Endothelial cell of umbilical vein (primary cell): ENCODE measurements at places on chromosomes 2 and 18.
A peak's percentile ranks its signal among the peaks of the same experiment; 100 is the strongest.

GRCh38 chr2:120344214-120344975 lies 1.5 kb upstream of the INHBB start:
- H3K4me1 ChIP-seq: no peaks in the 10 kb centered on the region
- no peaks in the 10 kb centered on the region for H3K36me3 ChIP-seq
- peaks cover 71% of the 10 kb centered on the region for H3K27me3 ChIP-seq
- no peak for DNase-seq

GRCh38 chr2:186592137-186592875 lies 2.5 kb downstream of the ITGAV start:
- peak; percentile 28 for DNase-seq
- H3K36me3 ChIP-seq: no peaks in the 10 kb centered on the region
- H3K4me1 ChIP-seq: peaks cover 37% of the 10 kb centered on the region
- no peaks in the 10 kb centered on the region for H3K27me3 ChIP-seq

DNA sequence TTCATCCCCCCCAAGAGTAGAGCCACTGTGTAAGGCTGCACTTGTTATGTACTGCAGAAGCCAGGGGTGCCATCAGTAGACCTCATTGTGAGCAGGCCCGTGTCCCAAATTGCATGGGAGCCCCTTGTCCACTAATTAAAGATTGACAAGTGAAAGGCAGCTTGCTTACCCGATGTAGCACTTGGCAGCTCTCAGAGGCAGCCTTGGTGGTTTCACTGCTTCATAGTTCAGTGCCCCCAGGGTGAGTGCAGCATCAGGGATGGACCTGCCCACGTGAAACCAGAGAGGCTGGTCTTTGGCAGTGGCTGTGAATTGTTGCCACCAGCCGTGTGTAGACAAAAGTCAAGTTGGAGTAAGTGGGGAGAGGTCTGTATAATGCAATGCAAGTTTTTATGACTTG lies 13.3 kb downstream of the TUBB6 start:
- H3K4me1 ChIP-seq: no peaks in the 10 kb centered on the region
- H3K27me3 ChIP-seq: no peaks in the 10 kb centered on the region
- no peak overlapping the region for H3K27ac ChIP-seq
- no peak overlapping the region for H3K4me3 ChIP-seq

DNA sequence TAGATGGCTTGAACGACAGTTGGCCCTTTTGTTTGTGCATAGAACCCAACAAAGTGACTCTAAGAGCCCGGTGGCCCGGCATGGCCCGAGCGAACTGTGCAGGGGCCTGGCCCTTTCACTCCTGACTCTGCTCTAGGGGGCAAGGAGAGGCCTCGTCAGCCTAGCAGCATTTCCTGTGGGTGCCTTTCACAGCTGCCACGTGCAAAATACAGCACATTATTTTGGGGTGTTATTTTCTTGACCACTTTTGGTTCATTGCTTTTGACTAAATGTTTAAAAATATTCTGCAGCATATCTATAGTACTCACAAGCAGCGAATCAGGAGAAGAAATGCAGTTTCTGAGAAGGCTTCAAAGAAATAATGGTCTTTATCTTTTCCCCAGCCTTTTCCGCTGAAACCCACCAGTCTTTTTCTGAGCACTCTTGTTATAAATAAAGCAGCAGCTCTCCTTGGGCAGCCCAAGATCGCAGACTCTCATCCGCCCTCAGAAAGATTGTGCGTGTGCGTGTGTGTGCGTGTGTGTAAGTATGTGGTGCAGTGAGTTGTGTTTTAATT lies 31.3 kb downstream of the DGKD start:
- H3K4me3 ChIP-seq: no peak overlapping the region
- H3K27me3 ChIP-seq: no peaks in the 10 kb centered on the region
- no peak overlapping the region for H3K27ac ChIP-seq
- H3K36me3 ChIP-seq: no peaks in the 10 kb centered on the region
- H3K4me1 ChIP-seq: peaks cover 6% of the 10 kb centered on the region

DNA sequence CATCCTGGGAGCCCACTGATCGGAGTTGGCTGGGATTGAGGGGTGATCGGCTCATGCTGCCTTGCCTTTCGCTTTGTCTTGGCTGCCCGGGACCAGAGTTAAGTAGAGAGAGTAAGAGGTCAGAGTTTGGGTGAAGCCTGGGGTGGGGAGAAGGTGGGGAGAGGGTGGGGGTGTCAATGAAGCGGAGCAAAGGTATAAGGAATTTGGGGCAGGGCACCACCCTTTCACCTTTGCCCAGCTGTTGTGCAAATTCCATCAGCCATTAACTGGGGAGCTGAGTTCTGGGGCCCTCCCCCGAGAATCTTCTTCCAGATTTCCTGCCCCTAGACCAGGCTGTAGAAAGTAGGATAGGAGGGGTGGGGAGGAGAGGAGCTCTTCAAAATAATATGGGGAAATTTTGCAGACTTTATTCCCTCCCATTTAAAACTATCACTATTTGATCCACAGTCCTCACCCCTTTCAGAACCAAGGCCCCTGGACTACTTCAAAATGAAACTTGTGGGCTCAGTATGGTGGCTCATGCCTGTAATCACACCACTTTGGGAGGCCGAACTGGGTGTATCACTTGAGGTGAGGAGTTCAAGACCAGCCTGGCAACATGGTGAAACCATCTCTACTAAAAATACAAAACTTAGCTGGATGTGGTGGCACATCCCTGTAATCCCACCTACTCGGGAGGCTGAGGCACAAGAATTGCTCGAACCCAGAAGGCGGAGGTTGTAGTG lies at the start of gene SLC23A3:
SLC23A3 (minus strand) TSS at position 100 of the 725 bp plus-strand sequence; CDS start at position 55, 45 bp downstream.
- no peaks in the 10 kb centered on the region for H3K4me1 ChIP-seq
- no peak for DNase-seq
- H3K36me3 ChIP-seq: no peaks in the 10 kb centered on the region
- H3K27me3 ChIP-seq: no peaks in the 10 kb centered on the region

GRCh38 chr2:203909974-203910373 lies 26.6 kb upstream of the ICOS start:
- no peaks in the 10 kb centered on the region for H3K36me3 ChIP-seq
- H3K27ac ChIP-seq: no peak overlapping the region
- DNase-seq: no peak
- H3K4me1 ChIP-seq: peaks cover 8% of the 10 kb centered on the region
- H3K27me3 ChIP-seq: no peaks in the 10 kb centered on the region

DNA sequence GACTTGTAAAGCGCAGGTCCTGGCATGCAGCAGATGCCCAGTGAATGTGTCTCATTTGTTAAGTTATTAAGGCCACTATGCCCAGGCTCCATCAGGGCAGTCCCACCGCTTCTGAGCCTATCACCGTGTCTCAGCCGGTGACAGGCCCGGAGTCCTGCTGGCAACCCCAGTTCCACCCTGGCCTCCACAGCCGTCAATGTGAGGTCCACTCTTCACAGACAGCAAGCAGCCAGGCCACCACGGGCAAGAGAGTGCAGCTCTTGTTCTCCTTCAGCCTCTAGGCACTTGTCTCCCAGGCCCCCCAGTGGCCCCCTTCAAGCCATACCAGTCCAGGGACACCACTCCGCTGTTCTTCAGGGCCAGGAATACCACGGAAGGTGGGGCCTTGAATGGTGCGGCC lies 22.6 kb downstream of the CFAP65 start:
- H3K4me1 ChIP-seq: no peaks in the 10 kb centered on the region
- H3K36me3 ChIP-seq: no peaks in the 10 kb centered on the region
- no peak overlapping the region for H3K27ac ChIP-seq
- no peak for DNase-seq
- no peak overlapping the region for H3K4me3 ChIP-seq

DNA sequence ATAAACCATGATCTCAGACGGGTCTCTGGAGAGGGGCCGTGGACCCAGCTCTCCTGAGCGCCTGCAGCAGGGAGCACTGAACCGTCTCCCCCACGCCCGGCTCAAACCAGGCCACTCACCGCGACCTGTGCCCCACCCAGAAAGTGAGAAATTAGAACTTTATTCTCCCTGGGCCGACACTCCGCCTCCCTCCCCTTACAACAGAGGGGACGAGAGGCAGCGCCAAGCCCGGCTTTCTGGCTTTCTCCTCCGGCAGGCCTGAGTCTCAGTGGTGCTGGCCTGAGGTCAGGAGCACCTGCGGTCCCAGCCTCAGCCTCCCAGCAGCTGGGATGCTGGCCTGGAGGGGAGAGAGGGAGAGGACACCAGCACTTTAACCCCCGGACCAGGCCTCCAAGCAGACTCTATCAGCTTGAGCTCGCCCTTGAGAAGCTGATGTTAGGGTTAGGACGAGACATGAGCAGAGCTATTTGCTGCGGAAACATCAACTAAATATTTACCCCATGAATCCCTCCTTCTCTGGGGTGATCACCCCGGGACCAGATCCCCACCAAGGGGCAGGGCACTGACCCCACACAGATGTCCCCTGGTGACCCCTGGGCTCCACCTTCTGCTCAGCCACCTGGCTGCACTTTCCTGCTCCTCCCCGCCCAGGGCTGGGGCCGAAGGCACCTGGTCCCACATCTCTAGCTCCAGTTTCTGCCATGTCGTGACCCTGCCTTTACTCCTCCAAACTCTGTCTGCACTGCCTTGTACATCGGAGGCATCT lies 856.3 kb upstream of the SALL3 start:
- H3K27ac ChIP-seq: no peak overlapping the region
- no peaks in the 10 kb centered on the region for H3K27me3 ChIP-seq
- no peaks in the 10 kb centered on the region for H3K4me1 ChIP-seq
- no peaks in the 10 kb centered on the region for H3K36me3 ChIP-seq

DNA sequence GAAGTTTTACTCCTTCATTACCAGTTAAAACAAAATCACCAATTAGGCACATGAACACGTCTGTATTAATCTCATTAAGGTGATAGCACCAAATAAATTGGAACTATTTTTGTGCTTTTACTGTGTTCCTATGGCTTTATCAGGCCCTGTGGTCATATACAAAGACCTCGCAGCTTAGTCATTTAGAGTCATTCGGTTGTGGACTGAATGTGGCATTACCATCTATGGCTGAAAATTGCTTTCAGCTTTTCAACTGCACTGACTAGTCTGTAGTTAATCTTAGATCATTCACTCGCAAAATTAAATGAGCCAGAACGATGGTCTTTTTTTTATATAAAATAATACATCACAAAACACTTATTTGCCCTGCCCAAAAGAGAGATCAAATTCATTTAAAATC lies 601.7 kb downstream of the NR4A2 start:
- H3K4me3 ChIP-seq: no peak overlapping the region
- no peaks in the 10 kb centered on the region for H3K4me1 ChIP-seq
- no peaks in the 10 kb centered on the region for H3K27me3 ChIP-seq

DNA sequence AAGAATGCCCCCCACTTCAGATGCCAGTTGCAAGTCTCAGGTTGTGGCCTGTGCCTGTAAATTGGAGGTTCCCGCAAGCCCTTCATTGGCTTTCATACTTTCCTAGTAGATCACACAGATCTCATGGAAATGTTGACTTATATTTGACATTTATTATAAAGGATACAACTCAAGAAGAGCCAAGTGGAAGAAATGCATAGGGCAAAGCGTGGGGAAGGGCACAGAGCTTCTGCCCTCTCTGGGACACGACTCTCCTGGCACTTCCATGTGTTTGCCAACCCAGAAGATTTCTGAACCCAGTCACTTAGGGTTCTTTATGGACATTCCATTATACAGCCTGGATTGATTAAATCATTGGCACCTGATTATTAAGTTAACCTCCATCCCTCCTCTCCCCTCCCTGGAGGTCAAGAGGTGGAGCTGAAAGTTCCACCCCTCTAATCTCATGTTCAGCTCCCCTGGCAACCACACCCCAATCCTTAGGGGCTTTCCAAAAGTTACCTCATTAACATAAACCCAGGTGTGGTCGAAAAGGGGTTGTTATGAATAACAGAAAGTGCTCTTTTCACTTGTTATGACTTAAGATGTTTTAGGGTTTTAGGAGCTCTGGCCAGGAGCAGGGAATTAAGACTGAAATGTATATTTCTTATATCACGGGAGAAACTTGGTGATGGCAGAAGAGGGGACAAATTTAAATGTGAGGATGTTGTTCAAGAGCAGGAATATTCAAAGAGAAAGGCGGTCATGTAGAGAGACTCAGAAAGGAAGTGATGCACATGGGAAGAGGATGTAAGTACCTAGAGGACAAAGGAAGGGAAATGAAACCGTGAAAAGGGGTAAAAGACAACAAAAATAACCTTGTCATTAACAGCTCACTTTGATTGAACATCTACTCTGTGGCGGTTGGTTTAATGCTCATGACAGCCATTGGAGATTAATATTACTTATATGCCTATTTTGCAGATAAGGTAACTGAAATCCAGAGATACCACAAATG lies 31.8 kb downstream of the SP100 start:
- peak overlapping the region; percentile 55 for H3K27ac ChIP-seq
- DNase-seq: peak; percentile 11
- peaks cover 24% of the 10 kb centered on the region for H3K36me3 ChIP-seq
- H3K4me3 ChIP-seq: no peak overlapping the region
- no peaks in the 10 kb centered on the region for H3K27me3 ChIP-seq
- peaks cover 15% of the 10 kb centered on the region for H3K4me1 ChIP-seq

DNA sequence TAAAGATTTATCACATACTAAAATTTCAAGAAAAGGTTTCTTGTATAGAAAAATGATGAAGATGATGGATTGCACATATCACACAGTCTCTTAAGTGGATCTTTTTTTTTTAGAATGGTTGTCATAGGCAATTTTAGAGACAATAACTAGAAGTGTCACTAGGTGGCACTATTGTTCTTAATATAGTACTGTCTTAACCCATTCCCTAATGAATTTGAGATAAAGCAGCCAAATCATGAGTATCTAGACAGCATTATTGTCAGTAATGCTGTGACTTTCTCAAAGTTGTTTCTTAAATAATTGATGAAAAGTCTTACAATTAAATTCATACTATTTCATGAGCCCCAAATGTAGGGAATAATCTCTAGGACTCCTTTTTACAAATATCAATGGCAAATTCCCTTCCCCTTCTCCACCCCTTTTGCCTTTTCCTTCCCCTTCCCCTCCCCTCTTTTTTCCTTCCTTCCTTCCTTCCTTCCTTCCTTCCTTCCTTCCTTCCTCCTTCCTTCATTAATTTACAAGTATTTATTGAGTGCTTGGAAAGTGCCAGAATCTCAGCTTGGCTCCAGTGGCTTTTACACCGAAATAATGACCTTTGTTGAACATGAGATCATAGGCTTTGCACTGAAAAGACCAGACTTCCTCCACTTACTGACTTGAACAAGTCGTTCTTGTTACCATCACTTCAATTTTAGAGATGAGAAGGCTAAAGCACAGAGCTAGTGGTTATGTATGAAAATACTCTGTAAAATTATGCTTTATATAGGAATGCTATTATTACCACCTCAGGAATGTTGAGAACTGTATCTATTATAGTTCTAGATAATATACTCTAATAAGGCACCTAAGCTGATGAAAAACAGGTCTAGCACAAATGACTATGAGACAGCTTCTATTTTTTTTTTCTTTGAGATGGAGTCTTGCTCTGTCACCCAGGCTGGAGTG lies 19.8 kb downstream of the MYL12B start:
- peak; percentile 91 for DNase-seq
- H3K27me3 ChIP-seq: no peaks in the 10 kb centered on the region
- peaks cover 11% of the 10 kb centered on the region for H3K36me3 ChIP-seq
- peaks cover 38% of the 10 kb centered on the region for H3K4me1 ChIP-seq
- H3K27ac ChIP-seq: peak overlapping the region; percentile 84
- H3K4me3 ChIP-seq: no peak overlapping the region
